SK-N-SH (cell line): ENCODE measurements at places on chromosomes 13 and 19.

GRCh38 chr19:18274781-18275356 is 617 bp upstream of the IQCN start:
- DNase-seq, result no peak

- peak; percentile 25 for DNase-seq
Measured at GRCh38 chr19:13861392-13861713, 15.6 kb upstream of the NANOS3 start.

DNA sequence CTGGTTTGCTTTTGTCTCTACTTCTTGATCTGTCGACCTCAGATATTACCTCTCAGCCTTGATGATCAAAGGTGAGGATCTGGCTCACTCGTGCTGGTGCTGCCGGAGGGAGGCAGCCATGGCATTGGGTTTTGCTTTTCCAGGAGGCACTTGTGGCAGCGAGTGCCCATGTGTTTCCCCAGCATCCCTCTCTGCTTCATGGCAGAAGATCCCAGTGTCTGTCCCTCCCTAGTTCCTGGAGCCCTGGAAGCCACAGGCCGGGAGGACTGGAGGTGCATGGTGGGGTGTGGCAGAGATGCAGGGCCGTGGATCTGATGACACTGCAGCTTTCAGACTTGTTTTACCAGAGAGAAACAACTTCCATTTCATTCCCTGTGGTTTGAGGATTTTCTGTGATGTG is 47.5 kb downstream of the ANKRD10 start:
- DNase-seq, result no peak

GRCh38 chr13:25873242-25873612 is 178.6 kb downstream of the SHISA2 start:
- no peak for DNase-seq

DNA sequence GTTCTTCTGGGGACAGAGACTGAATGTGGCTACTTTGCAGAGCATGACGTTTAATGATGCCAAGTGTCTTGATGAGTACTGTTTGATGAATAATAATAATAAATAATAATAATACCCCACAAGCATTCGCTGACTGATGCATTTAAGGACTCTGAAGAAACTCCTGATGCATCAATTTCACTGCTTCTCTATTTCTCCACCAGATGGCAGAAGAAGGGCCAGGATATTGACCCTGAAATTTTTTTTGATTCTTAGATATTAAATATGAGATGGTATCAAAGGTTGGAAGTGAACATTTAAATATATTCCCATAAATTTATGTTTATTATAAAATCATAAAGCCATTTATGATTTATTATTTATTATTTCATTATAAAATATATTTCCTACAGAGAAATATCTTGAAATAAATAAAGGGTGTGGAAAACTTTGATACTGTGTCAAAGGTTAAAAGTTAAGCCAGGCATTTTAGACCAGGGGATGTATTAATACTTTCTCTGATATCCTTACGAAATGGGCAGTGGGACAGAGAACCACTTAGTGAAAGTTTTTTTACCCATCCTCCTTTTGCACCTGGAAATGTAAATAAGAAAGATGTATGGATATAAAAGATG is 170.9 kb downstream of the LACC1 start:
- DNase-seq, result peak; percentile 33

DNA sequence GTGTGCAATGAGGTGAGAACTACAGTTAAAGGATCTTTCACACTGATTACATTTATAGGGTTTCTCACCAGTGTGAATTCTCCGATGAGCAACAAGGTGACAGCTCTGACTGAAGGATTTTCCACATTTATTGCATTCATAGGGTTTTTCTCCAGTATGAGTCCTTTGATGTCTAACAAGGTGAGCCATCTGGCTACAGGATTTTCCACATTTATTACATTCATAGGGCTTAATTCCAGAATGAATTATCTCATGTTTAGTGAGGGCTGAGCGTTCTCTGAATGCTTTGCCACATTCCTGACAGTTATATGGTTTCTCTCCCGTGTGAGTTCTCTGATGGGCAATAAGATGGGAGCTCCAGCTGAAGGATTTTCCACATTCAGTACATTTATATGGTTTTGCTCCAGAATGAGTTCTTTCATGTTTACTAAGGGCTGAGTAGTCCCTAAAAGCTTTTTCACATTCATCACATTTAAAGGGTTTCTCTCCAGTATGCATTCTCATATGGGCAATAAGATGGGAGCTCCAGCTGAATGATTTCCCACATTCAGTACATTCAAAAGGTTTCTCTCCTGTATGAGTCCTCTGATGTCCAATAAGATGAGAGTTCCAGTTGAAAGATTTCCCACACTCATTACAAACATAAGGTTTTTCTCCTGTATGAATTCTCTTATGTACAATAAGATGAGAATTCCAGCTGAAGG is 4.4 kb upstream of the C19orf18 start:
- DNase-seq, result no peak

DNA sequence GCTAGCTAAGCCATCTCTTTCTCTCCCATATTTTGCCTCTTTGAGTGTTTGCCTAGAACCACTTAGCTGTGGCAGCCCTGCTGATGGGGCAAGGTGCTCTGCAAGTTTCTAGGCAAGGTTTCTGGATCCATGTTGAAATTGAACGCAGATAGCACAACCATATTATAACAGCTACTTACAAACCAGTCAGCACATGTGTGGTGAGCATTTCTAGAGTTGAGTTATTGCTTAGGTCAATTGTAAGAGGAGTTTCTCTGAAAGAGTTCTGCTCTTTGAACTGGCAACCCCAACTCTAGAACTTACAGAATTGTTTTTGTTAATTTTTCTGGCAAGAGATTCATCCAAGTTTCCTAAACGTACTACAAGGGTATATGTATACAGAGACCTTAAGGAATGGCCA is 103.3 kb downstream of the GGACT start:
- DNase-seq, result no peak

- peak; percentile 51 for DNase-seq
Measured at GRCh38 chr13:111139452-111139851, 24.3 kb downstream of the ARHGEF7 start.

GRCh38 chr19:11164296-11164695 is 8.7 kb upstream of the SPC24 start:
- no peak for DNase-seq

- DNase-seq, result no peak
Measured at GRCh38 chr19:18515959-18516358, 5.9 kb downstream of the ELL start.

- peak; percentile 17 for DNase-seq
Measured at GRCh38 chr13:85806553-85807175, 7.4 kb upstream of the SLITRK6 start.

GRCh38 chr13:110057052-110057451 is 249.9 kb downstream of the COL4A1 start:
- no peak for DNase-seq

- DNase-seq, result no peak
Measured at GRCh38 chr19:7304200-7304599, 10.0 kb upstream of the INSR start.

DNA sequence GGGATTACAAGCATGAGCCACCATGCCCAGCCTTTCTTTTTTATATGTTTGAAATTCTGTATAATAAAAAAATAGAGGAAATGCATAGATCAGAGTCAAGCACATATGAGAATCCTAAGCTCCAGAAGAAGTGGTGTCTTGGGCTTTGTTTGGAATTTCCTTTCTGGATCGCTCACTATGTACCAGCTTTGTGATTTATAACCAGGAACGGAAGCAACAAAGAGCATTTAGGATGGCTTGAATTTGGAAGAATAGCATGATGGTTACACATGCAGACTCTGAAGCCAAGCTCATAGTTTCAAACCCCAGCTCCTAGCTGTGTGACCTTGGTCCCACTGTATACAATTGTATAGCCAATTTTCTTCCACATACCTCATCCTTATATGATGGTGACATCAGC is 28.0 kb upstream of the SLC15A1 start:
- DNase-seq, result no peak

DNA sequence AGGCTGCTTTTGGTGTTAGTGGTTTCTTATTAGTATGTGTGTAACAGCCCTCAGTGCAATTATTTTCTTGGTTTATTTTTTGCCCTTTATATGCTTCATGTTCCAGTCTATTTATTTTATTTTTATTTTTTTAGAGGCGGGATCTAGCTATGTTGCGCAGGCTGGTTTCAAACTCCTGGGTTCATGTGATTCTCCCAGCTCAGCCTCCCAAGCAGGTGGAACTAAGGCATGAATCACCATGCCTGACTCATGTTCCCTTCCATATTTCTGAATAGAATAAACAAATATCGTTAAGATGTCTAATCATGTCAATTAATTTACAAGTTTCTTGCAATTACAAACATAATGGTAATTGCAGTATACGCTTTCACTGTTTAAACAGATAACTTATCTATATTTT is 11.7 kb downstream of the SKA3 start:
- DNase-seq, result no peak

- DNase-seq, result peak; percentile 81
Measured at GRCh38 chr19:49677901-49678674, 1.0 kb downstream of the PRMT1 start.

DNA sequence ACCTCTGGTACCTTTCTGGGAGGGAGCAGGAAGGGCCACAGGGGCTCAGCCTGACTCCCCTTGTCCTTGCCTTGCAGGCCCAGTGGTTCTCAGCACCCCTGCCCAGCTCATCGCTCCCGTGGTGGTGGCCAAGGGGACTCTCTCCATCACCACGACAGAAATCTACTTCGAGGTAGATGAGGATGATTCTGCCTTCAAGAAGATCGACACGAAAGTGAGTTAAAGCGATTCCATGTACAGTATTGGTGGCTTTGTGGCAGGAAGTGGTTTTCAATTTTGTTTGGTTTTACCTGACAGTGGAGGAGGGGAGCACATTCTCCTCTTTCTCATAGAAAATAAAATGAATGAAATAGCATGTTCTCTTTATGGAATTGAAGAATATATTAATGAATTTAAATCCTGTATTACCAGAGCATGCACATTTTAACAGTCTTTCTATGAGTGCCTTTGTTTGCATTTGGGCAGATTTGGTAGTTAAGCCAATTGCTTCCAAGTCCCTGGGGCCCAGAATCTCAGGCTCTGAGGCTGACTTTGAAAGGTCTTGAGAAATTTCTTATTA is 4.1 kb downstream of the MAB21L1 start:
- peak; percentile 52 for DNase-seq

GRCh38 chr13:78998630-78999315 is 339.8 kb upstream of the OBI1 start:
- DNase-seq, result no peak

DNA sequence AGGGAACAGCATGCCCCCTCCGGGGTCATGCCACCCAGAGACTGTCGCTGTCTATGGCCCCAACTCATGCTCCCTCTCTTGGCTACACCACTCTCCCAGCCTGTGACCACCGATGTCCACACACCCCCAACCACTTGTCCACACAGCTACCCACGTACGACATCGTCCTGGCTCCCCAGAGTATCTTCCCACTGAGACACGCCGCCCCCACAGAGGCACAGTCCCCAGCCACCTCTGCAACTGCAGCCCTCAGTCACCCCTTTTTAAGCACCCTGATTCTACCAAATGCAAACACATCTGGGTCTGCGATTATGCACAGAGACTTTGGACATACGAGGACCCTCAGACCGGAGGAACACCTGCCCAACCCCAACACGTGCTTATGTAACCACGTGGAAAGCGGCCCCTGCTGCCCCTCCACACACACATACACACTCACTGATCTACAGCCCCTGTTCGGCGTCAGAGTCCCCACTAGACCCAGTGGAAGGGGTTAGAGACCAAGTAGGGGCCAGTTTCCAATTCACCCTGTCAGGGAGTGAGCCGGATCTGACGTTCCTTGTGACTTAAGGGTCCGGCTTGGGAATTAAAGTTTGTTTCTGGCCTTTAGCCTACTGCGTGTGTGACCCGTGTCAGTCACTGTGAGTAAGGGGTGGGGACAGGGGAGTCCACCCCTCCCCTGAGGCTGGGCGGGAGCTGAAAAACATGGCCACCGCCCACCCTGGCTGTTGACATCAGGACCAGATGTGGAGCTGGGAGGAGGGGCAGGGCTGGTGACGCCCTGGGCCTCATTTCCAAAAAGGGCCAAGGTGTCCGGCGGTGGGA is 11.9 kb upstream of the AXL start:
- no peak for DNase-seq

DNA sequence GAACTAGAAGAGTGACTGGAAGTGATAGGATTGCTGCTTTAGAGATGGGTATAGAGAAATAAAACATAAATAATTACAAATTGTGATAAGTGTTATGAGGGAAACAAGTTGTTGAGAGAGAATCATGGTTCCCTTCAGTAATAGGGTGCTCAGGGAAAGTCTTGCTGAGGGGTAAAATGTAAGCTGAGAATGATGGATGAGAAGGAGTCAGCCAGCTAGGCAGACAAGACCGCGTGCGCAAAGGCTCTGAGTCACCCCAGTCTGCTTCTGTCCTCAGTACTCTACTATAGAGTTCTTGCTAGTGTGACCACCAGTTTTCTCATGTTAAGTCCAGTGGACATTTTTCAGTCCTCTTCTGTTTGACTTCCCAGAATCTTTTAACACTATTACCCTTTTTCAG is 39.5 kb downstream of the PCCA start:
- no peak for DNase-seq

- DNase-seq, result no peak
Measured at GRCh38 chr13:51237887-51238286, 15.7 kb downstream of the FAM124A start.
